ENCODE measurements at places on chromosomes 12 and 14.

- peak; percentile 55 for DNase-seq
Measured at GRCh38 chr14:88351966-88352691, 29.1 kb upstream of the KCNK10 start.

DNA sequence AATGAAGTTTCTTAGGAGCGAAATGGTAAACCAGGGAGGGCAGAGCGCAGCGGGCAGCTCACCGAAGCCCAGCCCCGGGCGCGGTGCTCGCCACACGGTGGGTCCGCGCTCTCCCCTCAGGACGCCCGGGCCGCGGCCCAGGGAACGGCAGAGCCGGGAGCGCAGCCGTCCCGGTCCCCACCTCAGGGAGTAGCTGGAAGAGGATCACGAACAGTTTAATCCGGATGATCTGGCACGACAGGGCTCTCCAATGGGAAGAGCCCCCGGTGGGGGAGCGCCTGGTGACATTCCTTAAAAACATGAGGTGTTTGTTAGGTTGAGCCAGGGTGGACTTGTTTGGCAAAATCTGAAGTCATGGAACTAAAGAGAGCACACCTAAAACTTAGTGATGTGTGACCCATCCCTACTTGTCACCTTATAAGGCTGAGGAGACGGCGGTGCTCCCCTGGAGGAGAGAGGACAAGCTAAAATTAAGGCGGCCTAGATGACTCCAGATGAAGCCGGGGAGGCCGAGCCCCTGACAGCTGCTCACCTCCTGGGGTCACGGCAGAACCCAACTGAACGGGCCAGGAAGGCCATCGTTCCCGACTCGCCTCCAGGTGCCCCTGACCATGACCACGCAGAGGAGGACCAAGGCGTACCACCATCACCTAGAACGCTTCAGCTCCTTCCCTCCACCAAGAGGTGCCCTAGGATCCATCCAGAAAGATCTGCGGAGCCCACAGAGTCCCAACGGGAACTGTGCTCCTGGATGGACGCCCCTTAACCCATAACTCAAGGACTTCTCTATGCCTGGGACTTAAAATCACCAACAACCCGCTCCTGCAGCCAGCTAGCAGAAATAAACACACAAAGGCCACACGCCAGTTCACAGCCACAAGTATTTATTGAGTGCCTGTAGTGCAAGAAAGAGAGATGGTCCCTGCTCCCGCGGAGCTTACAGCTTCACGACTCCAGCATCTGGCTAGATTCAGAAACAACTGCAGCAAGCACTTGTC lies 866 bp upstream of the PITPNM2 start:
- DNase-seq: no peak

DNA sequence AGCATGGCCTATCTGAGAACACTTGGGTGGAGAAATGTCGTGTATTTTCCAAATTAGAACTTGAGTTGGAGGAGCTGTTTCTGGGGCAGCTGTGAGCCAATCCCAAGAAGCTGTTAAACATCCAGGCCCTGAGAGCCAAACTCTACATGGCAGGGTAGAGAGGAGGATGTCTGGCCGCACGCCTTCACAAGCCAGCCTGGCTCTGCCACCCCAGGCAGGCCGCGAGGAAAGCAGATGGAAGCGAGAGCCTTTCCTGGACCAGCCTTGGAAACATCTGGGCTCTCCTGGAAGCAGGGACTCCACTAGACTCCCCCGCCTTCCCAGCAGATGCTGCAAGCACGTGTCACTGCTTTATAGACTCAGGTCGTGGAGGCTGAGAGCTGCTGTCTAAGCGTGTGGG lies 312.8 kb upstream of the FKBP4 start:
- no peak for DNase-seq

DNA sequence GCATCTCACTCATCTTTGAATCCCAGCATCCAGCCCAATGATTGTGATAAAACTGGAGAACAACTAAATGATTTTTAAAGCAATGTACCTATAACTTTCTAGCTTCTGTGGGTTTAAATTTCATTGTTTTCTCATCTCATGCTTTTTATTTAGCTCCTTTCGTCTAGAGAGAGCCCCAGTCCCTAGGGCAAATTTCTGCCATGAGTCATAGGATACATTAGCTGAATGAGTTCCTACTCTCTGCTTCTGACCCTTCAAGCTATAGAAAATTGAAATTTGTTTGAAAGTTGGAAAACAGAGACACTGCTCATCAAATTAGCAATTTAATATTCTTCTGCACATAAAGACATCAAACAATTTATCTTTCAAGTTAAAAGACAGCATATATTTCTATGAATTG lies 113.9 kb downstream of the KIF21A start:
- DNase-seq: no peak

- no peak for DNase-seq
Measured at GRCh38 chr14:71628433-71628832, 303.8 kb upstream of the RGS6 start.

GRCh38 chr12:14995583-14996425 lies 23.0 kb downstream of the PDE6H start:
- peak; percentile 46 for DNase-seq

DNA sequence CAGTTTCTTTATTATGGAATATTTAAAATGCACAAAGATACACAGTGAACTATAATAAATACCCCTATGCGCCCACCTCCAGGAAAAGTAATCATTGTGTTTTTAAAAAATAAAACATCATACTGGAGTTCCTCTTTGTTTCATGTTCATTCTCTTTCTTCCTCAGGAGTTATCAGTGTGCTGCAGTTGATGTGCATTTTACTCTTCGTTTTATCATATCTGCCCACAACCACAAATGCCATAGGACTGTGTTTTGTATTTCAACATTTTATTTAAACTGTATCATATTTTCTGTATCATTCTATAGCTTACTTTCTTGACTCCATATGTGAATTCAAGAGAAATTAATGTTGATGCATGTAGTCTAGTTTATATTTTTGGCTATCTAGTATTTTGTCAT lies 53.9 kb downstream of the TSHR start:
- no peak for DNase-seq

DNA sequence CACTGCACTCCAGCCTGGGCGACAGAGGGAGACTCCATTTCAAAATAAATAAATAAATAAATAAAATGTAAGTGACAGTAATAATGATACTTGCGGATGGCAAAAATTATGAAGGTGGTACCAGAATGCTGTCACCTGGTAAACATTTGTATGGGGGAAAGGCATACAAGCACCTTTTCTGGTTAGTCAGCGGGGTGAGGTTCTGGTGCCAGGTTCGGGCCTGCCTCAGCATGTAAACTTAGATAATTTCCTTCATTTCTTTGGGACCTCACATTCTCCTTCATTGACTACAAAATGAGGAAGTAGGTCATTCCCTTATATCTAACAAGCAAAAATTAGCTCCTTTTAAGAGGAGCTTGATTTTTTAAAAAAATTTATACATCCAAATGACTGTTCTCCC lies 10.8 kb downstream of the VTI1B start:
- no peak for DNase-seq

DNA sequence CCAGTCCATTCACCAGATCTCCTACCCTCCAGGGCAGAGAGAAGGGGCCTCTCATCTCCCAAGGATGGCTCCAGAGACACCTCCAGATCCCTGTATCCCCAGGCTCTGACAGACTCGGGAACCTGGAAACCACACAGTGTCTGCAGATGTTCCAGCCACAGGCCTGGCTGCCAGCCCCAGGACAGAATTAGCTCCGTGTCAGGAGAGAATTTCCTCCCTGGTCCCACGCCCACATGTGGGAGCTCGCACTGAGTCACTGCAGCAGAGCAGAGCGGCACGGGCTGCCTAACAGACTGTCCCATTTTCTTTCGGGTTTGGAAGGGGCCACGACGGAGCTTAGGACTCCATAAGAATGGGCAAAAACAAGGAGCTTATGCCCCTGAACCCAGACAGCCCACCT lies 33.6 kb downstream of the CMKLR1 start:
- DNase-seq: no peak

GRCh38 chr14:71415404-71415690 lies 508.1 kb downstream of the PCNX1 start:
- DNase-seq: no peak

- no peak for DNase-seq
Measured at GRCh38 chr12:93174048-93174447, 203.7 kb upstream of the NUDT4 start.

GRCh38 chr14:59132796-59133494 lies 55.5 kb upstream of the DAAM1 start:
- DNase-seq: no peak

DNA sequence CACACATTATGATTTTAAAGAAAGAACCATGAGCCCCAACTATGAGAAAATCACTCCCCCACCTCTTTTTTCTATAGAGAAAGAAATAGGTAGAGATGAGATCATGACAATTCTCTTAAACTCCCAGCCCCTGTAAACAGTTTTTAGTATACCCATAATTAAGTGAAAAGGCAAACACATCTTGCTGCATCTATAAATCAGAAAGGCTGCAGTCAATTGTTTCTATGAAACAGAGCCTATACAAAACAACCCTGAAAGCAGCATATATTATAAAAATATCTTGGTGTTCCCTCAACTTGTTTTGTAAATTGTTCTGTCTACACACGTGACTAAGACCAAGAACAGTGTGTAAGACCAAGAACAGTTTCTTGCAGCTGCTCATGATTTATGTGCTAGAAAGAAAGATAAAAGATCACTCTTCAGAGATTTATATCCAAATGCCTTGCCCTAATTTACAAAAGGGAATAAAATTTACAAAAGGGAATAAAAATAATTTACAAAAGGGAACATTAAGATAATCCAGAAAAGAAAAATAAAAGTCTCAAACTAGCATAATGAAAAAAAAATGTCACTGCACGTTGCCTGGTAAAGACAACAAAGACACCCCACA lies 4.8 kb downstream of the KITLG start:
- DNase-seq: no peak

- no peak for DNase-seq
Measured at GRCh38 chr12:96521895-96522682, 32.7 kb downstream of the CFAP54 start.

DNA sequence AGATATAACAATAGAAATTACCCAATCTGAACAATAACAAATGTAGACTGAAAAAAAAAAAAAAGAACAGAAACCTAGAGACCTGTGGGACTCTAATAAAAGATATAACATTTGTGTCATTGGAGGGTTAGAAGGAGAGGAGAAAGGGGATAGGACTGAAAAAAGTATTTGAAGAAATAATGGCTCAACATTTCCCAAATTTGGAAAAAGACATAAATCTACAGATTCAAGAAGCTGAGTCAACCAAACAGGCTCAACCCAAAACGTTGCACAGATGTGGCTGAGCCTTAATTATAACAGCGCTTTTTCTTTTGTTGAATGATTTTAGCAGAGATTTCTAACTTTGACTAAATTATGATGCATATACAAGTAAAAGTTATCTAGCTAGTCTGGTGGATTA lies 131.3 kb downstream of the TMTC3 start:
- DNase-seq: no peak

DNA sequence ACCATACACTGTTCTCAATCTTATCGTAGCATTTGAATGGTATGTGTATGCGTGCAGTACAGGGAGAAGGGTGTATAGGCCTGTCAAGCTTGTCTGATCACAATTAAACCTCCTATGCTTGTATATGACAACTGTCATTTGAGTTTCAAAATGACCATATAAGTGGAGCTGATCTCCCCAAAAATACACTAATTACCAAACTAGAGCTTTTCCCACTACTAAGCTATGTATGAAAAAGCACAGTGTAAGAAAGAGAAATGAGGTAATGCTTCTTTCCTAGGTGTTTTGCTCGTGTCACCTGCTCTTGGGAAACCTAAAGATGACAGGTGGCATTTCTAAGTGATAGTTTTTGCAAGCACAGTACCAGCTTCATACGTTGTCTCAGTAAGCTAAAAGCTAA lies 1.1 kb upstream of the STK38L start:
- DNase-seq: no peak

DNA sequence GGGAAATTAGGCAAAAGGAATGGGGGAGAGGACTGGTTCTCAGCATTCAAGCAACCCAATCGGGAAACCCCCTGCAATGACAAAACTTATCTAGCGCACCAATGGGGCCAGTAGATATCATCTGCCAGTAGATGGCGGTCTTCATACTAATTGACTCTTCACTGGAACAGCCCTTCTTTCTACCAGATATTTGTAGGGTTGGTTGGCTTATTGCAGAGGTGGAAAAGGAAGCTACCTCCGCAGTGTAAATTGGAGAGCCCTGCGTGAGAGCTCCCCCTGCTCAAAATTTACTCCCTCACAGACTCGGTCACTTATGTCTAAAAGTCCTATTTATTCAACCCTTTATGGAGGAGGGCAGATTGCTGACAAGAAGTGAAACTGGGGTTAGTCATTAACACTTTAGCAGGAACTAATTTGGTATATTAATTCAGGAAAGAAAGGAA lies 166.1 kb upstream of the CCND2 start:
- DNase-seq: no peak

GRCh38 chr12:131075611-131076010 lies 121.9 kb downstream of the ADGRD1 start:
- DNase-seq: no peak

GRCh38 chr12:89923091-89923490 lies 214.5 kb upstream of the ATP2B1 start:
- no peak for DNase-seq

DNA sequence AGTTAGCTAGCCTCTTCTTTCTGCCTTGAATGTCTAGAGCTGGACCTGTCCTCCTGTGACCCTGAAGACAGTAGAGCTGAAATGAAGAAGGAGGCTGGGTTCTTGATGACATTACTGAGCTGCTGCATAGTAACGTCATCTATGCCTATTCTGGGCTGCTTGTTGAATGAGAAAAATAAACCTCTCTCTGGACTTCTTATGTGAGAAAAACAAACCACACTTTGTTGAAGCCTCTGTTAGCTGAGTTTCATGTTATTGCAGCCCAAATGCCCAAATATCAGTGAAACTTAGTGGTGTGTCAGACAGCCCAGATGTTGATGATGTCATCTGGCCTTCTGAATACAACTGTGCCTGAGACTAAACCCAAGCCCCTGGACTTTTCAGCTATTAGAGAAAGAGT lies 67.0 kb upstream of the MAX start:
- no peak for DNase-seq

Measured in NCI-H774 (cell line).